Thoracic aorta (tissue), 2 donors: ENCODE measurements at places on chromosomes 2 and 18.

GRCh38 chr18:47755102-47755456 is 175.4 kb downstream of the SMAD2 start:
- DNase-seq = no peak

DNA sequence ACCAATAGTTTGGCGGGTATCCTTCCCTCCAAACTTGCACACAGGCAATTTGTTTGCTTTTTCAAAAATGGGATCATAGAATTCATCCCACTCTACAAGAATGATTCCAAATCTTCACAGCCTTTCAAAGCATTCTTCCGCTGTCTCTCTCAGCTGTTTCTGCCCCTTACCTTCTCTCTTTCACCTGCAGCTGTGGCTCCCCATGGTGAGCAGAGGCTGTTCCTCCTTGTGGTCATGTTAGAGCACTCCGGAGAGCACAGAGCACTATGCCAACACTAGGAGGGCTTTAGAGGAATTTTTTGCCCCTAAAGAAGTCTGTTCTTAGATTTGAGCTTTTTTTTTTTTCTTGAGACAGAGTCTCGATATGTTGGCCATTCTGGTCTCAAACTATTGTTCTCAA is 30.4 kb downstream of the MTHFD2 start:
- DNase-seq = no peak

- no peak for DNase-seq
Observed at GRCh38 chr18:64097497-64097896, 51.4 kb downstream of the LINC00305 start.

- DNase-seq = no peak
Observed at GRCh38 chr2:11375025-11375688, 30.7 kb upstream of the ROCK2 start.

DNA sequence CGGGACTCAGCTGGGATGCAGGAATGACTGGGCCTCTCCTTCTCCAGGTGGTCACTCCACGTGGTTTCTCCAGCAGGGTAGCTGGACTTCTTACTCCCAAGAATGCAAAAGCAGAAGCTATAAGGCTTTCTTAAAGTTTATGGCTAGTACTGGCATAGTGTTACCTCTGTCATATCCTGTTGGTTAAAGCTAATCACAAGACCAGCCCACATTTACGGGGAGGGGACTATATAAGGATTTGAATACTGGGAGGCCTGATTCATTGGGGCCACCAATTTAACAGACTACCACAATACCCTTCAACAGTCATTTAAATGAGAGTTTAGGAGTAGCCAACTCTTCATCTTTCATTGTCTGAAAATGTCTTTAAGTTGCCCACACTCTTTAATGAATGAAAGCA is 94.4 kb upstream of the TSPYL6 start:
- no peak for DNase-seq

GRCh38 chr2:12678186-12678585 is 38.5 kb upstream of the TRIB2 start:
- no peak for DNase-seq

GRCh38 chr2:38850045-38850444 is 25.7 kb downstream of the DHX57 start:
- no peak for DNase-seq

GRCh38 chr18:66951750-66952149 is 347.9 kb upstream of the CDH19 start:
- DNase-seq = no peak

- DNase-seq = no peak
Observed at GRCh38 chr2:239732666-239733010, 292.5 kb downstream of the NDUFA10 start.

GRCh38 chr18:55779691-55780585 is 191.9 kb upstream of the TCF4 start:
- DNase-seq = no peak

GRCh38 chr2:230011617-230012016 is 57.1 kb downstream of the SLC16A14 start:
- DNase-seq = no peak

GRCh38 chr2:191151331-191151730 is 537 bp upstream of the STAT4 start:
- DNase-seq = no peak

- peak; percentile 84 for DNase-seq
Observed at GRCh38 chr2:20578895-20579825, 71.7 kb downstream of the HS1BP3 start.

DNA sequence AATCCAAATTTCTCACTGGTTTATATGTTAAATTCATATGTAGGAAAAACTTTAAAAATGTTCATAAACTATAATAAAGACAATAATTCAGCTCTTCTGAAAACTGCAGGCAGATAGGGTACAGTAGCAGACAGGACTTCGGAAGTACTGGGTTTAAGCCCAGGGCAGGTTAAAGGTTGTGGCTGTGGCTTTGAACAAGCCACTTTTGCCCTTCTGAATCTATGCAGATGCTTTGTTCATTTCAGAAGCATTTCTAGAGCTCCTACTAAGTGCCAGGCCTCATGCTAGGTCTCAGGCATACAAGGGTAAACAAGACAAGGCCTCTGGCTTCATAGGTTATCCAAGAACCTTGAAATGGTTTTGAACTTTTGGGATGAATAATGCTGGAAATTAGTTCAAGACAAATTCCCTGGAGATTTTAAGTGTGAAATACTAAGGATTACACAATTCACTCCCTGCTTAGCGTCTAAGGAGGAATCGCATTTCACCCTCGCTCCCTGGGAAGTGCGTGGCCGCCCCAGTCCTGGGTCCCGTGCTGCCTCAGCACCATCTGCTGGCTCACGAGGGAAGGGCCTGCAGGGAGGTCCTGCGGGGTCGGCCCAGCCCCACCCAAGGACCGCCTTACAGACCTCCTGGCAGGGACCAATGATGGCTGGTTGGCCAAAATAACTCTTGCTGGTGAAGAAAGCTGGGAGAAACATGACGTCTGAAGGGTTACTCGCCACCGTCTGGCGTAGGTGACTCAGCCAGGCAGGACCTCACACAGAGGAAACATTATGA is 67.7 kb upstream of the L3MBTL4 start:
- DNase-seq = peak; percentile 3

DNA sequence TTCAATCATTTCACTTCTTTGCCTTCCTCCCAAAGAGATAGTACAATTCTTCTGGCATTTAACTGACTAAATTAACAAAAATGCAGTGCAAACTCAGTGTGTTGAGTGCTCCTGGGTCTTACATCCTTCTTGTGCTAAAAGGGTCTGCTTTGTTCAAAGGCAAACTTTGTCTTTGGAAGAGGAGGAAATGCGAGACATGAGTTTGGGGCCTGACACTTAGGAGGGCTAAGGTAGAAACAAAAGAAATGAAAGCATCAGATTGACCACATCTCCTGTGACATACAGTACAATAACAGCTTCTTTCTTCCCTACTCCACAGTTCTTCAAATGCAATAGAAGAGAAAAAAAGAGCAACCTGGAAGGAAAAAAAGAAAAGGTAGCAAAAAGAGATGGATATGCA is 161.7 kb downstream of the CNTNAP5 start:
- DNase-seq = no peak

GRCh38 chr2:95375532-95376150 is 26.9 kb upstream of the FAHD2A start:
- DNase-seq = no peak

GRCh38 chr2:216857131-216857550 is 2.7 kb downstream of the TNP1 start:
- DNase-seq = no peak

GRCh38 chr2:46179037-46179621 is 118.1 kb upstream of the EPAS1 start:
- DNase-seq = peak; percentile 29
